Fibroblast of gingiva (primary cell): ENCODE measurements at places on chromosomes 4 and X.

GRCh38 chr4:16029886-16030285 lies 53.9 kb downstream of the PROM1 start:
- DNase-seq, result no peak

DNA sequence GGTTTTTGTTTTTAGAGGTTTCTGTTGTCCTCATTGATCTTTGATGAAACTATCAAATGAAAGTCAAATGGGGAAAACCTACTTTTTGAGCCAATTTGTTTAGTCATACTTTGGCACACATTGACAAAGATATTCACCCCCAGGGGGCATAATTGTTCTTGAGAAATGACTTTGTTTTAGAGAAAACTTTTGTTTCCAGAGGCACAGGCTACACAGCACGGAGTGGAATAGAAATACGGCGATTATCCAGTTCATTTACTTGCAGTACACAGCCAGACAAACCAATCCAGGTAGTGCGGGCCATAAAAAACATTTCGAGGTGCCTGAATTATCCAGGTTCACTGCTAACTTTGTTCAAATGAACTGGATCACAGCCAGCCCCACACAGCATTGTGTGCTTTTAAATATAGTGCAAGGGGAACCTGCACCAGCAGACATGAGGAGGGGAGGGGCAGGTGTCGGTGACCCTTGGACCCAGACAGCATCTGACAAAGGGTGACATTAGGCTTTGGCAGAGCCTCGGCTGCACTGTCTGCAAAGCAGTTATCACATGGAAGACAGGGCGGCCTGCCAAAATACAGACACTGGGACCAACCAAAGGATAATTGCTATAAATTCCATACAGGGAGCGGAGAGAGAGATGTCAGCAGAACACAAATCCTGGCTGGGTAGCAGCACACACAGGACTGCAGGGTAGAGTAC lies 179.6 kb upstream of the NOCT start:
- peak; percentile 24 for DNase-seq

GRCh38 chrX:53695946-53696549 lies 9.5 kb upstream of the HUWE1 start:
- DNase-seq, result no peak

GRCh38 chr4:165088366-165088765 lies 24.3 kb downstream of the TMEM192 start:
- no peak for DNase-seq

- DNase-seq, result no peak
Measured at GRCh38 chr4:25343671-25344070, 31.1 kb downstream of the ZCCHC4 start.

- no peak for DNase-seq
Measured at GRCh38 chr4:48212165-48212564, 57.5 kb downstream of the TEC start.

DNA sequence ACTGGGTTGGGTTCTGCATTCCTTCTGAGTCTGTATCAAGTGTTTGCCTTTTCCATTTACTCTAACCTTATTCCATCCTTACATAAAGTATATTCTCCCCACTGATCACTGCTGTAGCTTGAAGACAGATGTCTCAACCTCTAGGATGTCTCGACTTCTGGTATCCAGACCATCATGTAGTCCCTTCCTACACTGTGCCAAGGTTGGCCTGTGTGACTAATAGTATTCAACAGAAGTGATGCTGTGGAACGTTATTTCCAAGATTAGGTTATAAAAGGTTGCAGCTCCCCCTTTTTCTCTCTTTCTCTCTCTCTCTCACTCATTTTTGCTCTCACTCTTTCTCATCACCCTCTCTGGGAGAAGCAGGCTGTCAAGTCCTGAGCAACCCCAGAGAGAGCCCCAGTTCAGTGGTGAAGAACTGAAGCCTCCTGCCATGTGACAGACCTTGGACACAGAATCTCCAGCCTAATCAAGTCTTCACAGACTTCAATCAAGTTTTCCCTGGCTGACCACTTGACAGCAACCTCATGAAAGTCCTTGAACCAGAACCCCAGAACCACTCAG lies 75.4 kb downstream of the PRDM5 start:
- DNase-seq, result no peak

- no peak for DNase-seq
Measured at GRCh38 chr4:73251384-73251783, 7.2 kb downstream of the ANKRD17 start.

- no peak for DNase-seq
Measured at GRCh38 chr4:152243896-152244595, 291.8 kb downstream of the FBXW7 start.

- no peak for DNase-seq
Measured at GRCh38 chrX:46803140-46803539, 33.7 kb upstream of the RP2 start.

DNA sequence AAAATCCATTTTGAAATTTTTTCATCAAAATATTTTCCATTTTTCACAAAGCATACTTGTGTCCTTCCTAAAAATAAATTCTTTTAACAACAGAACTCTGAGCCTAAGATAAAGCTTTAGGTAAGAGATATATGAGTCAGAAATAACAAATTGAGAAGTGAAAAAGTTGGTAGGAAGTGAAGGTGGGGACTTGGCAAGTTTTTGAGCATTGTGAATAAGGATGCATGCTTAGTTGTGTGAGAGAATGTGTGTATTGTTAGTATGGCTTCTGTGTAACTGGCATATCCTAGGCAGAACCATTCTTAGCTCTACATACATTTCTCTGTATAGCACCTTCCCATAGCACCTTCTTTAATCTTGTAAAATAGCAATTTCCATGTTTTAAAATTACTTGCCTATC lies 6.8 kb downstream of the ASB5 start:
- no peak for DNase-seq

DNA sequence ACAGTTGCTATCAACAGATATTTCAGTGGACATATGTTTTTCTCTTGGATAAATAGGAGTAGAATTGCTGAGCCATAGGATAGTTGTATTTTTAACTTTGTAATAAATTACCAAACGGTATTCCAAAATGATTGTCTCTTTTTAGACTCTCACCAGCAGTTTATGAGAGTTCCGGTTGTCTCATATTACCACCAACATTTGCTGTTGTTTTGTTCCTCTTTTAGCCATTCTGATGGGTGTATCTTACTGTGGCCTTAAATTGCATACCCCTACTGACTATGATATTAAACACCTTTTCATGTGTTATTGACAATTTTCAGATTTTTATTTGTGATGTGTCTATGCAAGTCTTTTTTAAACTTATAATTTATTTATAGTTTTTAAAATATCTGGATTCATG lies 39.7 kb downstream of the SNX25 start:
- DNase-seq, result no peak
